ENCODE measurements at places on chromosomes 6 and 20.

DNA sequence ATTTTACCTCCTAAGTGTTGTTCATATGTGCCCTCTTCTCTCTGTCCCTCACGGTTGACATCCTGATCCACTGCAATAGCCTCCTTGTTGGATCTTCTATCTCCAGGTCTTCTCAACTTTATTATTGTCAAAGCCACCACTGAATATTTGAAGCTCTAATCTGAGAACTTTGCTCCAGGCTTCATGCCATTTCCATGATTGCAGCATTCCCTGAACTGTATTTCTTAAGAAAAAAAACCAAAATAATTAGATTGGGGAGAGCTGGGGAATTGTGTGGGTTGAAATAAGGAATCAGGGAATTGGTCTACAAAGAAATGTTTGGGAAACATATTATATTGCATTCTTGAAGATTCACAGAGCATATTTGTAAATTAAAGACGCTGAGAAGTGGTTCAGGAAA is 2.5 kb upstream of the STX7 start:
- no peak for DNase-seq

GRCh38 chr6:166691199-166691598 is 64.1 kb upstream of the RPS6KA2 start:
- no peak for DNase-seq

DNA sequence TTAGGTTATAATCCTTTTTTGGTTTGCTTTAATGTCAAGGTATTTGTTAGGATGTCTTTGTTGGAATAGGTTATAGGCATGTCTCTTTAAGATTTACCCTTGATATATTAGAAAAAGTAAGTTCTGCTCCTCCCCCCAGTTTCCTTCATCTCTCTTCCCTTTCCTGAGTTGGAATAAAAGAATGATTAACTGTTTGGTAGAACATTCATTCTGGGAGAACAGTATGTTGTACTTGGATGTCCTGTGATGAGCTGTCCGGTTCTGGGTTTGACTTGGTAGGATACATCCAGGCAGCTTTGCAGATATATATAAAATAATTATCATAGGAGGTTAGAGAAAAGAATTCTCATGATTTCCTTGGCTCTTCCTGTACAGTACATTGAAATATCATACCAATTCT is 199.6 kb upstream of the RREB1 start:
- no peak for DNase-seq

DNA sequence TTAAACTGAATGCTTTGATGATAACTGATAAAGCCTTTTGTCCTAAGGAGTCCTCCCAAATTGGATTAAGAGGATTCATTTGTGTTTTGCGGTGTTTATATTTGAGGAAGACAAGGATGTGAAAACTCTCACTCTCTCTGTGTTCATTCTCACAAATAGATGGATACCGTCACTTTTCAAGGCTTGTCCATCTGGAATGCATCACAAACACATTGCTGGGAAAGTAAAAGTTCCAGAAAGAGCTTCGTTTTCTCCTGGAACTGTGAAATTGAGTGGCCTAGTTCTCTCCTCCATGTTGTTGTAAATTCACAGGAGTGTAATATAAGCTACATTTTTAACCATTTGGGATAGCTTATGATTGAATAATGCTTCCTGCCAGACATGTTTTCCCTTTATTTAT is 581.6 kb upstream of the FLRT3 start:
- no peak for DNase-seq

DNA sequence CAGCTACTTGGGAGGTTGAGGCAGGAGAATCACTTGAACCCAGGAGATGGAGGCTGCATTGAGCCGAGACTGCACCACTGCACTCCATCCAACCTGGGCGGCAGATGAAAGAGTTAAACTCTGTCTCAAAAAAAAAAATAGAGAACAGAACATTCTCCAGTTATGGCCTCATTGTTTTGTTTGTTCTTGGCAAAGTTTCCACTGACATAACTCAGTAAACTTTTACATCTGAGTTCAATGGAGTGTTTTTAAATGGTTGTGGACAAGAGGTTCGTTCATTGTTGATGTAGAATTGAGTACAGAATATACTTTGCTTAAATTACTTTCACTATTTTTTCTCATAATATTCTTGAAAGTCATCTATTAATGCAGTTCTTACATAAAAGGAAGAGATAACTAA is 42.2 kb upstream of the IFNGR1 start:
- DNase-seq: no peak

GRCh38 chr6:102223942-102224341 is 830.4 kb downstream of the GRIK2 start:
- DNase-seq: no peak

DNA sequence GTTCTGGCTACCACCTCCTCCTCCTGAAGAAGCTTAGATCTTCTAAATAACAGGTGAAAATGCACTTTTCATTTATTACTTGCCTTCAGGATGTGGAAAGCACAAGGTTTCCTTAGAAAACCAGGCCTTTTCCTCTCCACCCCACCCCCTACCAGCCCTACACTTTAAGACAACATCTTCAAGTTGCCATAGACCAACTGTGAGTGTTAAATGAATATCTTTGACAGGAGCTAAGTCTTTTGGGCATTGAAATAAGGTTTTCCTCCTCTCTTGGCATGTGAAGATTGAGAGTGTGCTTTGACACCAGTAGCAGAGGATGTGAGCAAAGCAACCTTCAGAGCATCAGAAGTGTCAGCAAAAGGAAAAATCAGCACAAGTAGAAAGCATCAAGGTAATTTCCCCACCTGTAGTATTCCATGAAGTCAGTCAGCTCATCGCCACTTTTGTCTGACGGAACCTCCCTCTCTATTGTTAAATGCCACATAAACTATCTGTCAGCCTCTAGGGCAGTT is 532.3 kb upstream of the MMS22L start:
- DNase-seq: no peak

DNA sequence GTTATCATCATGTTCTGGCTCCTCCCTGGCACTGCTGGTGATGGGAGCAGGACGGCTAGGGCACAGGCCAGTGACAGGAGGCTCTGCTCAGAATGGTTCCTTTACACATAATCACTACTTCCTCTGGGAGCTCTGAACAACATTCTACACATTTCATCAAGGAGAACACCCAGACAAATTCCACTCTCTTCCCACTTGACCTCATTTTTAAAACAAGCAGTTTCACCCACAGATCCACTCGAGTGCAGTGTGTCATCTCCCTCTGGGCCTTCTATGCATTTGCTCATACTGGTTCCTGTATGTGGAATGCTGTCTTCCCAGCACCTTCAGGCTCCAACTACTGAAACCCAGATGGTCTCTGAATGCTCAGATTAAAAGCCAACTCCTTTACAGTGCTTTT is 84.8 kb downstream of the ELOVL5 start:
- no peak for DNase-seq

- no peak for DNase-seq
Observed at GRCh38 chr20:63663332-63664066, 5.4 kb downstream of the RTEL1 start.

- DNase-seq: no peak
Observed at GRCh38 chr6:16158943-16159557, 30.2 kb downstream of the MYLIP start.

- no peak for DNase-seq
Observed at GRCh38 chr6:42966571-42966970, 6.0 kb downstream of the GNMT start.

DNA sequence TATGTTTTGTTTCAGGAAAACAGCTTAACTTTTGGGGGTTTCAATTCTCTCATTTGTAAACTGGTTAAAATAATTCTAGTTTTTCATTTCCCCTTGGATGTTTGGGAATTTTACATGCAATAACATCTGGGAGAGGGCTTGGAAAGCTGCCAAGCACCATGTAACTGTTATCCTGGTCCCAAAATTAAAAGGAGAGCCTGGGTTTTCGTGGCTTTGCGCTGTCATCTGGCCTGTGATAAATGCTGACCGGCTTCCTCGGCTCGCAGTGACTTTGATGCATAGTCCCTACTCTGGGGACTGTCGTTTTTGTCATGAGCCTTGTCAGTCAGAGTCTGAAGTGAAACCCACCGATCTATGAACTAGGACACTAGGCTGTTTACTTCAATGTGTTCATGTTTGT is 12.2 kb downstream of the SLC35F1 start:
- no peak for DNase-seq

GRCh38 chr6:47428288-47428687 is 49.3 kb upstream of the CD2AP start:
- DNase-seq: no peak

DNA sequence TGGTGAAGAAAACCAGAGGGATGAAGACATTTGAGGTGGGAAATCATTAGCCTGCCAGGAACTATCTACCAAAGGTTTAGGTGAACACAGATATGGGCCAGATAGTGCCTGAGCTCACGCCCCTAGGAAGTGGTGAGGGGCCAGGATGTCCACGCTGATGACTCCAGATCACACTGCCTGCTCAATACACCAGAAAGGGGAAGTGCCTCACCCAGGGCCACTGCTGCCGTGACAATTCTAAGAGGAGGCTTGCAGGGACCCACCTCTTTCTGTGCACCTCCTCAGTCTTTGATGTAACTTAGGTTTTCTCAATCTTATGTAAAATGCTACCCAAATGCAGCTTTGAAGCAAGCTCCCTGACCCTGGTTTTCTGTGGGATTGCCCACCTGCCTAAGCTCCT is 5.4 kb upstream of the RAB44 start:
- DNase-seq: no peak

DNA sequence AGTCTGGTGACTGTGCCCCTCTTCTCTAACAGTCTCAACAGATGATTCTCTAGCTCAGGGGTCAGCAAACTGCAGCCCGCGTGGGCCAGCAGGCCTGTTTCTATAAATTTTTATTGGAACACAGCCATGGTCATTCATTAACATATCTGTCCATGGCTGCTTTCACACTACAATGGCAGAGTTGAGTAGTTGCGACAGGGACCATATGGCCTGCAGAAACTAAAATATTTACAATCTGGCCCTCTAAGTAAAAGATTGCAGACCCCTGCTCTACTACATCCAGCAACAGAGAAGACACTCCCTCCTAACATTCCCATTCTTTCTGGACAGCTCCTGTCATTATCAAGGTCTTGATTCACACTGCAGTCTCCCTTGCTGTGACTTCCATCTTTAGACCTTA is 45.2 kb downstream of the PLAGL2 start:
- no peak for DNase-seq

- DNase-seq: no peak
Observed at GRCh38 chr6:41289815-41290214, 3.3 kb upstream of the TREM1 start.

All from stimulated activated CD8-positive, alpha-beta memory T cell treated with anti-CD3 and anti-CD28 coated beads, Interleukin-7, amount 100 ng/mL, for 48 hours (primary cell).